T-helper 17 cell (primary cell): ENCODE measurements at places on chromosomes 7 and 10. TPM values are rescaled to one million over a fixed set of nuclear protein-coding genes. Genes with fewer than 3 reads are reported as not detected.

DNA sequence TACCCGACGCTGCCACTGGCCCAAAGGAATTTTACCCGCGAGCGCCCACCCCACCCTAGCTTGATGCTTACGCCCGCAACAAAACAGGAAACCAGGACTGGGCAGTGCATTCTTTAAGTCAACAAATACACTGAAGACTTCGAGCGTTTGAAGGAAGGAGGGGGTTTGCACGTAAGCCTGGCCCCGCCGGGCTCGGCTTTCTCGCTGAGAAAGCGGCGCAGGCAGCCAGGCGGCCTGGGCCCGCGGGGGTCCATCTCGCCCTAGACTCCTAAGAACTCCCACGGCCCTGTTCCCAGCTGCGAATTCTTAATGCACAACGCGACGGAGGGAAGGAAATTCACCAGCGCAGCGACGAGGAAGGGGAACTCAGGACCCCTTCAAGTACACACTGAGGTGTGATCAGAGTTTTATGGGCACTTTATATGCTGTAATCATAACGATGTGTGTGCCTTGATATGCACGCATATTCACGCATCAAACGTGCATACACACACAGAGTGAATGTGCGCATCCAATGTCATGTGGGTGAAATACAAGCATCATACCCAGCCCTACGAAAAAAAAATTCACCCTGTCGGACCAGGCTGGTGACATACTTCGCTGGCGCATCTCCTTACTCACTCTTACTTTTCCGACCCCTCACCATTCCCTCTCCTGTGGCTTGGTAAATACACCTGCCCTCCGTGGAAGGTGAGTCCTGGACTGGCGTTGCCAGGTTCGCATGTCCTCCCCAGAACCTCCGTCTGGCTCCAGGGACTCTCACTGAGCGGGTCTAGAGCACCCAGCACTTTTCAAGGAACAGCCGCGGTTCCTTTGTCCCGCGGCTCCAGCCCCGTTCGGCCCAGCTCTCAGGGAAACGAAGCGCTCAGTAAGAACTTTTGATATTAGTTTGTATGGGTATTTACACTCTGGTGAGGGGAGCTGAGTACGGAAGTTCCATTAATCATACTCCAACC lies 5.7 kb upstream of the HOXA13 start:
- no peak for DNase-seq
- no peaks in the 10 kb centered on the region for H3K36me3 ChIP-seq
- H3K27me3 ChIP-seq = peaks cover 98% of the 10 kb centered on the region
- H3K4me3 ChIP-seq = peak overlapping the region; percentile 33
- no peak overlapping the region for H3K27ac ChIP-seq
- peaks cover 31% of the 10 kb centered on the region for H3K4me1 ChIP-seq

DNA sequence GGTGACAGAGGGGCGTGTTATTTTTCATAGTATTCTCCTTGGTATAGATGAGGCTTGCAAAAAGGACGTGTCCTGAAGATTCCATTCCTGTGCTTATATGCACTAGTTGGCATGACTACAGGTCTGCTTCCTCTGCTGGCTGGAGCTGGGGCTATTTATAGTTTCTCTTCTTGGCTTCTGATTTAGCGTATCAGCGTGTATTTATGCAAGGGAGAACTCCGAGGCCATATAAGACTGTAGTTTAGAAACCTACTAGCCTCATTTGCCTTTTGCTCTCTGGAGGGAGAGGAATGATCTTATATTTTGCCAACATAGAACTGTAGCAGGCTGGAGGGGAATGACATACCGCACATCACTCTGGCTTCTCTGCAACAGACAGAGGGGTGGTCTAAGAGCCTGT lies 39.7 kb downstream of the CACNB2 start:
- no peak overlapping the region for H3K4me3 ChIP-seq
- no peak for DNase-seq
- H3K36me3 ChIP-seq = peaks cover 2% of the 10 kb centered on the region
- H3K4me1 ChIP-seq = no peaks in the 10 kb centered on the region
- H3K27me3 ChIP-seq = peaks cover 15% of the 10 kb centered on the region

The ECHDC3 gene
- 0.72 TPM for total RNA-seq

DNA sequence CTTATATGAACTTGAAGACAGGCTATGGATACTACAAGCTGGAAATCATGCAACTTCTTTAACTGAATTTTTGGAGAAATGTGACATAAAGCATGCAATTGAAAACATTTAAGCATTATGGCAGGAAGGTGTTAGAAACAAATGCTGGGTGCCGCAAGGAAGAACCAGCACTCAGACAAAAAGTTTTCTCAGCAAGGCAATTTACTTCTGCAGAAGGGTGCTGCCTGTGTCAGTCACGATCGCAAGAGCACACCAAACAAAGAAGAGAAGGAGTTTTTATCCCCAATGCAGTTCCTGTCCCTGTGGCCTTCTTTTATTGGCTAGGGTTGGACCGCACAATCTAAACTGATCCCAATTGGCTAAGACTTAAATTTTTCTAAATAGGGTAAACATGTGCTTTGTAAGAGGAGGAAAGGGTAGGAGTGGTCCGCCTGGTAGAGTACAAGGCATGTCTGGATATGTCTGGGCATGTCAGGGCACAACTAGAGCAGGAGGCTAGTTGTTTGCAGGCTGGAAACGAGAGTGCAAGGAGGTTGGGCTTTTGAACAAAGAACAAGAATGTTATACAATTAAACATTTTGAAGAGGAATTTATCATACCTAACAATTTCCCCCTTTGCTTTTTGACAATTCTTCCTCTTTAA lies 109.6 kb upstream of the FAM3C start:
- no peak overlapping the region for H3K27ac ChIP-seq
- no peaks in the 10 kb centered on the region for H3K4me1 ChIP-seq
- DNase-seq = no peak
- H3K4me3 ChIP-seq = no peak overlapping the region
- H3K27me3 ChIP-seq = peaks cover 17% of the 10 kb centered on the region
